Stimulated activated CD4-positive, alpha-beta T cell treated with anti-CD3 and anti-CD28 coated beads, Interleukin-12 subunit alpha, Interleukin-12 subunit beta, amount 100 ng/mL, for 4 hours (primary cell): ENCODE measurements at places on chromosomes 6 and 20.

GRCh38 chr20:39547546-39548408, 585.6 kb downstream of the DHX35 start:
- DNase-seq = no peak

GRCh38 chr20:8082989-8083388, 49.1 kb upstream of the PLCB1 start:
- DNase-seq = no peak

DNA sequence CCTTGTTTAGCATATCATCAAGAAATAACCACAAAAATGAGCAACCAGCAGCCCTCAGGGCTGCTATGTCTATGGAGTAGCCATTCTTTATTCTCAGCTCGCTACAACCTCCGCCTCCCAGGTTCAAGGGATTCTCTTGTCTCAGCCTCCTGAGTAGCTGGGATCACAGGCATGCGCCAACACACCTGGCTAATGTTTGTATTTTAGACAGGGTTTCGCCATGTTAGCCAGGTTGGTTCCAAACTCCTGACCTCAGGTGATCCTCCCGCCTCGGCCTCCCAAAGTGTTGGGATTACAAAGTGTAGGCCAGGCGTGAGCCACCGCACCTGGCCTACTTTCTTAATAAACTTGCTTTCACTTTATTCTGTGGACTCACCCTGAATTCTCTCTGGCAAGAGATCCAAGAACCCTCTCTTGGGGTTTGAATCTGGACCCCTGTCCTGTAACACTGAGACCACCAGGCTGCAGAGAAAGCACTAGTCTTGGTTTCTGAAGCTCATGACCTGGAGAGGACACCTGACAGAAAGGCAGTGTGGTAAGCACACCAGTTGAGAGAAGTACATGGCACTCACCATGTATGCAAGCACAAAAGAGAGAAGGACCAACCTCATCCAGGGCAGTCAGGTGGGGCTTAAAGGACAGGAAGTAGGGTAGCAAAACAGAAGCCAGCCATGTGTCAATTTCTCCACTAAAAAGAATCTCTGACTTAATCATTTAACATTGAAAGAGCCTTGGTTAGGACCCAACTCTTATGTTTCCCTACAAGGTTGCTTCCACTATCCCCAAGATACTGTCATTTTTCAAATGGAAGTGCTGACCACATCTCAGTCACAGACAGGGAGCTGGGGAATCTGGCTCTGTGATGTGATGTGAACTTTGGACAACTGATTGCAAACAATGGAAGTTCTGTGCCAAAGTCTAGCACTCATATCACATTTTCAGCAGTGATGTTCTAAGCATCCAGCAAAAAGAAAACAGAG, 97.4 kb upstream of the DST start:
- no peak for DNase-seq

GRCh38 chr6:44657206-44657819, 269.8 kb downstream of the CDC5L start:
- DNase-seq = no peak

DNA sequence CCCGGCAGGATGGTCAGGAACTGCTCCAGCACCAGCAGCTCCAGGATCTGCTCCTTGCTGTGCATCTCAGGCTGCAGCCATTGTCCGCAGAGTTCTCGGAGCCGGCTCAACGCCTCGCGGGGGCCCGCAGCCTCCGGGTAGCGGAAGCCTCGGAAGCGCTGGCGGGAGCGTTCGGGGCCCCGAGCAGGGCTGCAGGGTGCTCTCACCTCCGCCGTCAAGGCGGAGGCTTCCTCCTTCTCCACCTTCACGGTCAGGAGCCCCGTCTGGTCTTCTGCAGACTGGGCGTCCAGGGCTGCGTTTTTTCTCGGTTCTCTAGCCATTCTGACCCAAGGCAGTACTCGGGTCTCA, 434 bp downstream of the ZKSCAN4 start:
- DNase-seq = peak; percentile 30

DNA sequence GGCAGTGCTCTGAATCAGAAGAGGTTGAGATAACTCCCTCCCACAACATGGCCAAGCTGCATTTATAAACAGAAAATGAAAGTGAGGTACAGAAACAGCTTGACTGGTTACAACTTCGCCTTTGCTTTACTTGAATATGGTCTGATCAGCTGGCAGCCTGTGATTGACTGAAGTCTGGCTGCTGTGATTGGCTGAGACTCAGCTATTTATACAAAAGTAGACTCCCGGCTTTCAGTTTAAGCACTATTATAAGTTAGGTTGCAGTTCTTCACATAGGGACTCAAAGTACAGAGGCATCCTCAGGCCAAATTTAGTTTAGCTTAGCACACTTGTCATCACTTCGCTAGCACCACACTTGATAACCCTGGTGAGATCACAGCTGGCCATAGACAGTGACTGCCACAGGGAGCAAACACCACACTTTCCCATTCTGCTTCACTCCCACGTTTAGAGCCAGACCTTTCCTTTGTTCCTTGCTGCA, 362.6 kb downstream of the EPM2A start:
- no peak for DNase-seq

- DNase-seq = no peak
Observed at GRCh38 chr20:21613512-21613911, 92.0 kb upstream of the PAX1 start.

DNA sequence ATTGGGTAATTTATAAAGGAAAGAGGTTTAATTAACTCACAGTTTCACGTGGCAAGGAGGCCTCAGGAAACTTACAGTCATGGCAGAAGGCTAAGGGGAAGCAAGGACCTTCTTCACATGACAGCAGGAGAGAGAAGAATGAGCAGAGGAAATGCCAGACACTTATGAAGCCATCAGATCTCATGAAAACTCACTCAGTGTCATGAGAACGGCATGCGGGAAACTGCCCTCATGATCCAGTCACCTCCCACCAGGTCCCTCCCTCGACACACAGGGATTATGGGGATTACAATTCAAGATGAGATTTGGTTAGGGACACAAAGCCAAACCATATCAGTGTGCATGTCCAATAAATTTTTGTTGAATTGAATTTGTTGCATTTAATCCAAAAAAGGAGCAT, 52.0 kb downstream of the ECT2L start:
- DNase-seq = no peak

- no peak for DNase-seq
Observed at GRCh38 chr6:20029979-20030378, 182.3 kb downstream of the MBOAT1 start.

- no peak for DNase-seq
Observed at GRCh38 chr6:35796236-35796635, 887 bp downstream of the CLPS start.

- DNase-seq = no peak
Observed at GRCh38 chr6:2914318-2914660, 11.2 kb upstream of the SERPINB9 start.

GRCh38 chr6:98909236-98909635, 38.5 kb downstream of the FBXL4 start:
- DNase-seq = no peak

- DNase-seq = no peak
Observed at GRCh38 chr20:11672959-11673358, 244.7 kb upstream of the BTBD3 start.

DNA sequence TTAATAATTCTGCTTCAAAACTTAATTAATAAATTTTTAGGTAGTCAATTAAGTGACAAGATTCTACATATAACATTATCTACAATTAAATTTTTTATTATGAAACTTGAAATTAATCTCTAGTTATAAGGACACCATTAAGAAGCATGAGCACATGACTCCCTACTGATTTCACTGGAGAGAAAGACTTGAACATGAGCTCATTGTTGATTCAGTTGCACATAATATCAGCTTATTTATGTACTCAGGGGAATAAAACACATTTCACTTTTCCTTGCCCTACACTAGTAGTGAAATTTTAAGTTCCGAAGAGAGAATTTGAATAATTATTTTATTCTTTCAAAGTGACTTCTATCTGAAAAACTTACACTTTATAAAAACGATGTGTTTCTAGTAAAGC, 370.2 kb upstream of the EPHA7 start:
- DNase-seq = no peak

- no peak for DNase-seq
Observed at GRCh38 chr20:13113731-13114130, 105.0 kb downstream of the SPTLC3 start.
